ENCODE measurements at places on chromosomes 11 and 22. TPM values are rescaled to one million over a fixed set of nuclear protein-coding genes. Genes with fewer than 3 reads are reported as not detected.
A peak's percentile ranks its signal among the peaks of the same experiment; 100 is the strongest.

DNA sequence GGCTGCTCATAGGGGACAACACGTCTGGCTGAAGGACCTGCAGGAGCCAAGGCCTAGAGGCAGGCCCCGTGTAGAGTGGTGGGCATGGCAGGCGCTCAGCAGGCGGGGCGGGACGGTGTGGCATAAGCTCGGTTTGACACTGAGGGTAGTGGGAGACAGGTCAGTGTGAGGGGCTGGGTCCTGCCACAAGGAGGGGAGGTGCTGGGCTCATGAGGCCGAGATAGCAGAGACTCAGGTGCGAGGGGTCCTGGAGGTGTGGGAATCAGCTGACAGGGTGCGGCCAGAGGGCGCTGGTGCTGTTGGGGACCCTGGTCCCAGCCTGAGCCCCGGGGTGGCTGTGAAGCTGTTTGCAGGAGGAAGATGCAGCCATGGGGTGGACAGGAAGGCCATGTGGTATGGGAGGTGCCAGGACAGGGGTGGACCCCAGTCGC lies 6.7 kb downstream of the SLC22A12 start:
- DNase-seq, result no peak

- DNase-seq, result no peak
These were observed 355.6 kb downstream of the METTL15 start for GRCh38 chr11:28463826-28464225.

- DNase-seq, result no peak
These were observed 107.9 kb downstream of the C11orf58 start for GRCh38 chr11:16846305-16846704.

- no peak for DNase-seq
These were observed 132.3 kb downstream of the APIP start for GRCh38 chr11:34783816-34784317.

DNA sequence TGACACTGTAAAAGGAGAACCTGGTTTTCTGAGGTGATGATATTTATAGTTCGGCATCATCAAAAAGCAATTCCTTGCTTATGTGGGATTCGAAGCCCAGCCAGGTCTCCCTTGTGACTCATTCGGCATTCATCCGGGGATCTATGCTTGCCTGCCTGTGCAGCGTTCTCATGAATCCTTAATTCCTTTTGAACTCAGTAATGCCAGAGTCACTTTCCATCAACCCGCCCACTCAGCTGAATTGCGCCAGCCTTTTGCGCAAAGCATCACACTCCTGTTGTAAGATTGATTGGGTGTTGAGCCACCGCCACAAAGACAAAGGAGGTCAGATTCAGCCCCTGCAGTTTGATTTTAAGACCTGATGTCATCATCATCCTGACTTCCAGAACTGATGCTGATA lies 128.6 kb downstream of the SLC17A6 start:
- DNase-seq, result peak; percentile 89

DNA sequence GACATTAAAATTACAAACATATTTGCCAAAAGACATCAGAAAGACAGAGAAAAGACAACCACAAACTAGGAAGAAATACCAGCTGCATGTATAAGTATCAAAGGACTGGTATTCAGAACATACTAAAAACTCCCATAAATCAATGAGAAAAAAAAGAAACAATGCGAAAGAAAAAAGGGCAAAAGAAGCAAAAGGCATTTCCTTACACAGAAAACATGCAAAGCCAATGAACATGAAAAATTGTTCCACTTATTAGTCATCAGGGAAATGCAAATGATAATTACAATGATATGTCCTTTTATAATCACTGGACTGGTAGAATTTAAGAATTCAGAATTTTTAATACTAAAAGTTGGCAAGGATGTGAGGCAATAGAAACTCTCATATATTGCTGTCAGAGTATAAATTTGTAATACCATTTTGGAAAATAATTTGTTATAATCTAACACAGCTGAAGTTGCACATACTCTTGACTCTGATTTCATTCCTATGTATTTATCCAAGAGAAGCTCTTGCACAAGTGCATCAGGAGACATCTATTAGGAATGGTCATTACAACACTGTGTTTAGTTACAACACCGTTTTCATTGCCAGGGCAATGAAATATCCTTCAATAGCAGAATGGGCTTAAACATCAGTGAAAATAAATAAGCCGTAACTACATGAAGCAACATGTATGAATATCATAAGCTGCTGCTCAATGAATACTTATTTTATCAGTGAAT lies 279.7 kb downstream of the SWAP70 start:
- peak; percentile 17 for DNase-seq

GRCh38 chr11:65470433-65471049 lies 28.3 kb upstream of the MALAT1 start:
- no peak for DNase-seq

DNA sequence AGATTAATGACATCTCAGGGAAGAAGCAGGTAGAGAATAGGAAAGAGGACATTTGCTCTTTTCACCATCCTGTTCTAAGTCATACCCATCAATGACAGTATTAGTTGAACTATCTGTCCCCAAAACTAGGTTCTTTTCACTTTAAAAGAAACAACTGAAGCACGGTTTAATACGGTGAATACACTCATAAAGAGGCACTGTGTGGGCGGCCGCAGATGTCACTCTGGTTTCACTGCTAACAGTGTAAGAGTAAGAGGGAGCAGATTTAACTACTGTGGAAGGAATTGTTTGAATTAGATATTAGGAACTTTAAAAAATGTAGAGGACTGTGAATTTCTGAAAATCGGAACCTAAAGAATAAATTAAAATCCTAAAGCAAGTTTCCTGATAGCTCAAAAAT lies 49.5 kb downstream of the VSIG10L2 start:
- DNase-seq, result no peak

DNA sequence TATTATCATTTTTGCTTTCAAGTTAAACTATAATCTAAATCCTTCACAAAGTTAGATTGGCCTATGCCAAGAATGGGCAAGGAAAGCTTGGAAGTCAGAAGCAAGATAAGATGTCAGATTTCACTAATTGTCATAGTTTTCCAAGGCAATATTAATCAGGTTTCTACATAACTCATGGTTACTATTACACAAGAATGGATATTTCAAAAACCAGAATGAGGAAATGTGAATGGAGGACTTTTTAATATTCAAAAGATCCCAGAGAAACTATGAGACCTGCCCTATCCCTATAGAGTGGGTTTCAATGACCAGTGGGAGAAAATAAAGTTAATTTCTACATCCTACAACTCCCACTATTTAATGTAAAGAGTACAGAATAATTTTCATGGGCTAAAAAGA lies 203.2 kb downstream of the CASP12 start:
- DNase-seq, result peak; percentile 14

- no peak for DNase-seq
These were observed 225.5 kb upstream of the BLID start for GRCh38 chr11:122341477-122341876.

GRCh38 chr11:119803726-119804294 lies 74.8 kb upstream of the NECTIN1 start:
- DNase-seq, result no peak

- DNase-seq, result no peak
These were observed 475.9 kb downstream of the BRD1 start for GRCh38 chr22:49351761-49352227.

DNA sequence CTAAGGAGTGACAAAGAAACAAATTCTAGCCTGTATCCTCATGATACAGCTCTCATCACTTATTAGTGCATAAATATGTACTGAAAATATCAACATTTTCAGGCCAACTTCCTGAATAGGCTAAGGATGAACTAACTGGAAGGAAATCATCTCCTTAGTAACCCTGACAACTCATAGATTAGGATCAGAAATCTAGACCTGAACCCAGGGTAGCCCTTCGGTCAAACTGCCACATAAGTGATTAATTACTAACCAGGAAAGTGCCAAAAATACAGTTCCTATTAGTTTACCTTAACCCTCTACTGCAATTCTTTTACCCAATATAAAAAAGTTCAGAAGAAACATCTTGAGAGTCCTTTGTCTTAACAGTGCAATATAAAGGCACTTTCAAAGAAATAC lies 40.0 kb downstream of the AMBRA1 start:
- no peak for DNase-seq

- no peak for DNase-seq
These were observed 21.1 kb downstream of the RTN4R start for GRCh38 chr22:20247010-20247505.

- DNase-seq, result no peak
These were observed 16.1 kb downstream of the TREH start for GRCh38 chr11:118663381-118663780.

DNA sequence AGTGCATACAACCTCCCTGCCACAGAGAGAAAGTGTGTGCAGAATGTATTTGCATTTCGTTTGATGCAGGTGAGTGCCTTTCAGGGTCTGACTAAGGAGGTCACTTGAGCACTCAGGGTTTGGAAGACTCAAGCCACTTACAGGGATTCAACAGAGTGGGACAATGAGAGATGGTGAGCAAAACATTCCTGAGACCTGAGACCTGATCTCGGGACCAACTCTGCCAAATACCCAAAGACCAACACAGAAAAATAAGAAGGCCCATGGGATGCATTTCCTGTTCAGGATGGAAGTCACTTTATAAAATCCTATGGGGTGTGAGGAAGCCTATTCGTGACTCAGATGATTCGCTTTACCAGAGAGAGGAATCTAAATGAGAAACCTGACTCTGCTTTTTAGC lies 65.2 kb upstream of the LARGE1 start:
- no peak for DNase-seq

GRCh38 chr22:39514373-39514973 lies 5.9 kb upstream of the ATF4 start:
- DNase-seq, result no peak

GRCh38 chr11:41099654-41100053 lies 359.8 kb downstream of the LRRC4C start:
- no peak for DNase-seq

- no peak for DNase-seq
These were observed 22.0 kb downstream of the GAB2 start for GRCh38 chr11:78395597-78395996.

Gene TTLL1
- total RNA-seq, result 11.8 TPM

Gene MYO7A
- total RNA-seq, result 7.0 TPM

Gene DUSP8
- 2.4 TPM for total RNA-seq

Gene KRTAP5-7
- total RNA-seq, result not detected

Gene SPI1
- 8.2 TPM for total RNA-seq

Gene LSP1
- 85.5 TPM for total RNA-seq

Gene CTSW
- total RNA-seq, result not detected

Gene OR52W1
- not detected for total RNA-seq

Gene APOA4
- 3.4 TPM for total RNA-seq

Gene PGA5
- total RNA-seq, result 8.9 TPM

Data from umbilical cord (tissue), 2 donors.